Coronary artery (tissue), 2 donors: ENCODE measurements at places on chromosomes 7 and 10.

DNA sequence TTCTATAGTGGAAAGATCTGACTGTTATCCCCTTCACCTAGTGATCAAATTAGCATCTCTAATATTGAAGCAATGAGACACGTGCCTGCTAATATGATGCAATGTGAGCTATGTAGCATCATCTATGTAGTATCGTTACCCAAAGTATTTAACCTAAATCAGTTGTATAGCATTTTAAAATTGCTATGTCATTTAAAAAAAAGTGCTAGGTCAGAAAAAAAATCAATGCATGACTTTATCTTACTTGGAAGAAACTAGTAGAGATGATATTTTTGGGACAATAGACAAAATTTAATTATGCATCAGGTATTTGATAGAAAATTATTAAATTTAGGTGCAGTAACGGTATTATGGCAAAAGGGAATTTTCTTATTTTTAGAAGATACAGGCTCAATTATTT is 157.3 kb downstream of the CCDC71L start:
- DNase-seq, result no peak

- no peak for DNase-seq
These were observed 206.3 kb downstream of the SNX10 start for GRCh38 chr7:26497801-26498596.

- DNase-seq, result no peak
These were observed 42.9 kb upstream of the PSAP start for GRCh38 chr10:71893920-71894319.

GRCh38 chr10:43267811-43268210 is 946 bp upstream of the RASGEF1A start:
- DNase-seq, result peak; percentile 52

GRCh38 chr7:49279891-49280290 is 355.5 kb downstream of the CDC14C start:
- no peak for DNase-seq

GRCh38 chr10:111390813-111391563 is 314.2 kb downstream of the ADRA2A start:
- DNase-seq, result no peak

DNA sequence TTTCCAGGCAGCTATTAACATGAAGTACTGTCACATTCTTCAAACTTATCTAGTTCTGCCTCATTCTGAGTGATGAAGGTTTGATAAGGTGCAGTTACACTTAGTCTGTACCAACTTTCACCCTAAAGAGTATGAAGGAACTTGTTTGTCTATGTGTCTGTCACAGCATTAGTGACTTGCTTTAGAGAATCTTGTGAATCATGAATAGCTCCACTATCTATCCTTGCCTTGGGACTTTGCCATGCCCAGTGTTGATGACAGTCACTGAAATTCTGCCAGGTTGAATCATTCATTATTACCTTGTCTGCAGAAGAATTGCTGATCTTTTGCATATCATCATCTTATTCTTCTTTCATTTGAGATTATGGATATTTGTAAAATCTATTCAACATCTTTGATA is 50.9 kb upstream of the A1CF start:
- no peak for DNase-seq

GRCh38 chr7:156544919-156545715 is 95.5 kb upstream of the RNF32 start:
- no peak for DNase-seq

GRCh38 chr7:81884817-81885216 is 115.0 kb upstream of the HGF start:
- DNase-seq, result no peak

DNA sequence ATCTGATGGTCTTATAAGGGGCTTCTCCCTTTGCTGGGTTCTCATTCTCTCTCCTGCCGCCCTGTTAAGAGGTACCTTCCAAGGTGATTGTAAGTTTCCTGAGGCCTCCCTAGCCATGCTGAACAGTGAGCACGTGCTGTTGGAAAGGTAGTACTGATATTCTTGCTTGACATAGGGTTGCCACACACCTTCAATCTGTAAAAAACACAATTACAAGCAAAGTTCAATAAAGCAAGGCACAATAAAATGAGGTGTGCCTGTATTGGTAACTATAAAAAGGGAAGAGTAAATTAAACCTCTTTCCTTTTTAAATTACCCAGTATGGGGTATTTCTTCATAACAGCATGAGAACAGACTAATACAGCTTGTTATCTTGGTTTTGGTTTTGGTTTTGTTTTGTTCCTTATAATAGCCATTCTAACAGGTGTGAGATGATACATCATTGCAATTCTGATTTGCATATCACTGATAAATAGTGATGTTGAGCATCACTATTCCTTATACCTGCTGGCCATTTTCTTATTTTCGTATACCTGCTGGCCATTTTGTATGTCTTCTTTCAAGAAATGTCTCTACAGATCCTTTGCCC is 164.9 kb upstream of the TRIM24 start:
- no peak for DNase-seq

- DNase-seq, result no peak
These were observed 37.8 kb upstream of the GALNTL5 start for GRCh38 chr7:151918510-151918843.

DNA sequence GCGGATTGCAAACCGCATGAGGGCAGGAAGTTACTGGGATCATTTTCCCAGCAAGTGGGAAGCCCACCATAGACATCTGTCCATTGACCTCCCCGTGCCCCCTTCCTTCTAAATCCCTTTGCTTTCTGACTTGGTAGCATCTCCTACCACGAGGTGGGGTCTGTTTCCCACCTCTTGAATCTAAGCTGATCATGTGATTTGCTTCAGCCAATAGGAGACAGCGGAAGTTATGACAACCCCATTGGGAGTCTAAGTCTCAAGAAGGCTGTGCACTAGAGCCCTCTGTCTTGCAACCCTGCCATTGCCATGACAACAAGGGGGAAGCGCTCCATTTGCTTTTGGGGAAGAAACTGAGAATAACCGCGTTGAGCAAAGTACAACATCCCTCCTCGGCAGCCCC is 39.2 kb upstream of the CARD11 start:
- DNase-seq, result no peak

DNA sequence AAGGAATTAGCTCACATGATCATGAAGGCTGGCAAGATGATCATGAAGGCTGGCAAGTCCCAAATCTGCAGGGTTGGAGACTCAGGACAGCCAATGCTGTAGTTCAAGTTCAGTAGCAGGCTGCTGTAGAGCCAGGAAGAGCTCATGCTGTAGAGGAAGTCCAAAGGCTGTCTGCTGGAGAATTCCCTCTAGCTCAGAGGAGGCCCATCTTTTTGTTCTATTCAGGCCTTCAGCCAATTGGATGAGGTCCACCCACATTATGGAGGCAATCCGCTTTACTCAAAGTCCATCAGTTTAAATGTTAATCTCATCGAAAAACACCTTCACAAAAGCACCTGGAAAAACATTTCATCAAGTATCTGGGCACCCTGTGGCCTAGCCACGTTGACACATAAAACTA is 24.8 kb upstream of the FAM171A1 start:
- DNase-seq, result no peak

DNA sequence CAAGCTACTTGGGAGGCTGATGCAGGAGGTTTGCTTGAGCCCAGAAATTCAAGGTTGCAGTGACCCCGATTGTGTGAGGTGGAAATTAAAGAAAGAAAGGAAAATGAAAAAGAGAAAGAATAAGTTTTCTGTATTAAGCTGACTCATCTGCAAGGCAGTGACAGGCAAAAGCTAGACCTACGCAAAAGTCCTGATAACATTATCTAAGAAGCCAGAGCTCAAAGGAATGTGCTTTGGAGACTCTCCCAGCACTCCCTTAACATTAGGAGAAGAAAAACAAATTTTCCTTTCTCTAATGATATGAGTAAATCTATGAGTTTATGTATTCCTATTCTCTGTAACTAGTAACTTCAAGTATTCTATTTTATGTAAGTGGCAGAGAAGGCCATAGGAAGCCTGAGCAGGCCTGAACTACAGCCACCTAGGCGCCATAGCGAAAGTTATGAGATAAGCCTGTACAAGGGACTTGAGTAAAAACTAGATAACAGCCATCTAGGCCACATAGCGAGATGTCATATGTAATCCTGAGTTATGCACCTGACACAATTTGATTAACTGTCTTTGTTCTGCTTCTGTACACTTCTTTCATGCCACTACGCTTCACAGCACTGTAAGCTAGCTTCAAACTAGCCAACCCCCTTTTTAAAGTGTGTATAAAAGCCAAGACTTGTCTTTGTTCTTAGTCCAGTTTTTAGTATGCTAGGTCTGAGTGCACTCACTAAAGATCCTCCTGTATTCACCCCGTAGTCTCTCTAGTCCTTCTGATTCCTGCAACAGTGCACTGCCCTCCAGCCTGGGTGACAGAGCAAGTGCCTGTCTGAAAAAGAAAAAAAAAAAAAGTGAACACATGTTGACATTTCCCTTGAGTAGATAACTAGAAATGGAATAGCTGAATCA is 9.4 kb upstream of the ZWINT start:
- no peak for DNase-seq

- DNase-seq, result no peak
These were observed 36.4 kb upstream of the JCAD start for GRCh38 chr10:30095631-30096422.

DNA sequence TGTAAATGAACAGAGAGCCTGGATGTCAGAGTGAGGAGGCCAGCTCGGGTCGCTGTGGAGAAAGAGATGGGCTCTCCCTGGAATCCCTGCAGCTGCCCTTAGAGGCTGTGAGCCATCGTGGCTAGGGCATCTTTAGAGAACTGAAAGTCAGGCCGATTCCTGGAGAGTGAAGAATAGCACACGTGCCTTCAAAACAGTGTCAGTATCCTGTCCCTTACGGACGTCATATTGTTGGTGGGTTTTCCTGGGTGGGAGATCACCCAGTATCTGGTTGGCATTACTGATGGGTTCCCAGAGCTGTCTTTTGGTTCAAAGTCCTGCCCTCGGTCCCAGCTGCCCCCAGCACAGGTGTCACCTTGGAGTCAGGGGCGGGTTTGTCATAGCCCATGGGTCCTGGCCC is 25.3 kb downstream of the IKZF1 start:
- DNase-seq, result no peak

DNA sequence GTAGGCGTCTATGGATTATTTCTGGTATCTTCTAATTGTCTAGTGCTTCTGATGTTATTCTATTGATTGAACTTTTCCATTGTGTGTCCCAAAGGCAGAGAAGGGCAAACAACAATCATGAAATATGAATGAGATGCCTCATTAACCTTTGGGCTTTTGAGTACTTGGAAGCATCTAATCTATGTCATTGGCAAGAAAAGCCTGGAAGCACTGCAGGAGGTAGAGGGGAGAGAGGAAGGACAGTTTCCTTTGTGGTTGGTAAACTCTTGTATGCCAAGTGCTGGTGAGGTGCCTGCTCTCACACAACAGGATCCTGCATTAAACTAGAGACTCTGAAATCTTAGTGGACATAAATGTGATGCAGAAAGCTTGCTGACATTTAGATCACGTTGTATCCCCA is 155.2 kb upstream of the TPK1 start:
- DNase-seq, result no peak

GRCh38 chr7:44110719-44111635 is 6.8 kb downstream of the AEBP1 start:
- DNase-seq, result no peak

DNA sequence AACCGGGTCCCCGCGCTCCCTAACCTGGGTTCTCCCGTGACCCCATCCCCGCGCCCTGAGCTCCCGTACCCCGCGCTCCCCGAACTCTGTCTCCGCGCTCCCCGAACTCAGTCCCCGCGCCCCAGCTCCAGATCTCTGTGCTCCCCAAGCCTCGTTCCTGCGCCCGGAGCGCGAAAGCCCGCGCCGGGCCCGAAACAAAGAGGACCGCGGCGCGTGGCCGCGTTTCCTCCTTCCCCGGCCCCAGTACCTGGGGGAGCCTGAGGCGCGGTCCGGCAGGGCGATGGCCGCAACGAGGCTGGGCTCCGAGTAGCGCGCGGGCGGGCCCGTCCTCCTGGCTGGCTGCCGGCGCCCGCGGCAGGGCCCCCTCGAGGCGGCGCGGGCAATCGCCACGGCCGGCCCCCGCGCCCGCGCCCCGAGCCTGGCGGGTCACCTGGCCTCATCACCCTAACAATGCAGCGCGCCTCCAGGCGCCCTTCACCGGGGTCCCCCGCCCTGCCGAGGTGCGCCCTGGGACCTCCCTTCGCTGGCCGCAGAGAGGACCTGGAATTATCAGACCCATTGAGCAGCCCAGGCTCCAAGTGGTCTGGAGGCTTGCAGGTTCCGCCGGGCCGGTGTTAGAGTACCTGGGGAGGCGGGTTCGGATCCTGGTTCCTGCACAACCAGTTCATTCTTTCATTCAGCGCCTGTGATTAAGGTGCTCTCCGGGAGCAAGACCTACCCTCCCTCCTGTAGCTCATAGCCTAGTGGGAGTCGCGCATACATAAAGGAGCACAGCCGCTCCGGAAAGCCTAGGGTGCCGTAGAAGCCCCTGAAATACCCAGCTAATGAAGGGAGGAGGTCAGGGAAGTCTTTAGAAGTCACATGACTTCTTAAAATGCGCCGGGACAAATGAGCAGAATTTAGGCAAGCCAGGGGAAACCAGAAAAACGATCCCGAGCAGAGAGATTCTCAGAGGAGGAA is at the start of gene TNS3:
TSS of gene TNS3 (minus strand) at position 308 of the 960 bp plus-strand sequence. CDS start 142,475 bp downstream, outside the sequence.
- DNase-seq, result peak; percentile 75

- DNase-seq, result no peak
These were observed 46.5 kb upstream of the C10orf71 start for GRCh38 chr10:49252313-49253034.

- DNase-seq, result no peak
These were observed 751.8 kb downstream of the KCNMA1 start for GRCh38 chr10:76885816-76886215.

DNA sequence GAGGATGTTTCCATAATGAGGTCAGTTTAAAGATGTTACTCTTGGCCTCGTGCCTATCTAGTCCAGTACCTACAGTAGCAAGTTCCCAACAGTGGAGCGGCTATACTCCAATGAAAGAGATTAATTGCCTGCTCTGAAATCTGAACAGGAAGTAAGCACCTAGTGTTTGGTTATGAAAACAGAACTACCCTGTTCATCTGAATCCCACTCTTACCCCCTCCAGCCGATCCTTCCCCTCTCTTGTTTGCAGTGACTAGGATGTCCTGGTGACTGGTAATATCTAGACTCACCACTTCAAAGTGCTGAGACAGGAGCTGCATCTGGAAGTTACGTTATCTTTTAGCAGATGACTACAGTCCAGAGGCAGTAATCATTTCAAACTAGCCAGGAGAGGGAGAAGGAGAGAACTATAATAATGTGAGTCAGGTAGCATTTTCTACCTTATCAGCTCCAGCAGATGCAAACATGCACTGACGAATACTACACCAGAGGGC is 666.7 kb upstream of the NRP1 start:
- DNase-seq, result no peak

DNA sequence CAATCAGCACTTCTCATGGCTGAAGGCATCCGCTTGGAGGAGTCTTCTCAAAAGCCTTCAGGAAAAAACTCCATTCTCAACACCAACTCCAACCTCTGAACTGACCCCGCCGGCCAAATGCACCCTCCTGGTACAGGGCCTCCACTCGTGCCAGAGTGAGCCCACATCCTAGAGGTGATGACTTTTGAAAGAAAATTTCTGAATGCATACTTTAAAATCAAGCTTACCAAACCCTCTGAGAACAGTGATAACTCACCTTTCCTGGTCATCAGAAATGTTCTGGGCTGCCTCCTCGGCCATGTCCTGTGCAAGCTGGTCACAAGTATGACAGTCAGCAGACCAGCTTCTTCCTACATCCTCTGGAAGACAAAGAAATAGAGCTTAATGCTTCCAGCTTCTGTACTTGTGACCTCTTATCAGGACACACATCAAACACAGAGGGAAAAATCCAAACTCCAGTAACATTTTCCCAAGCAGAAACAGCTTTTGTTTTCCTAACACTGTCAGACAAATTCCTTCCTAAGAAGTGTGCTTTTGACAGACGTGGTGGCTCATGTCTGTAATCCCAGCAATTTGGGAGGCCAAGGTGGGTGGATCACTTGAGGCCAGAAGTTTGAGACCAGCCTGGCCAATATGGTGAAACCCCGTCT is at the start of gene PKD1L1:
TSS of gene PKD1L1 (minus strand) at position 326 of the 650 bp plus-strand sequence. CDS start at position 300, 26 bp downstream.
- DNase-seq, result no peak

GRCh38 chr10:28382525-28383269 is 79.8 kb upstream of the MPP7 start:
- no peak for DNase-seq
